Left ventricle myocardium superior (tissue), 1 donor: ENCODE measurements at places on chromosomes 11 and 22.

- peak; percentile 70 for DNase-seq
Observed at GRCh38 chr11:8870411-8871170, 40.4 kb upstream of the AKIP1 start.

GRCh38 chr22:39012533-39013511 is 1.2 kb upstream of the APOBEC3C start:
- no peak for DNase-seq

DNA sequence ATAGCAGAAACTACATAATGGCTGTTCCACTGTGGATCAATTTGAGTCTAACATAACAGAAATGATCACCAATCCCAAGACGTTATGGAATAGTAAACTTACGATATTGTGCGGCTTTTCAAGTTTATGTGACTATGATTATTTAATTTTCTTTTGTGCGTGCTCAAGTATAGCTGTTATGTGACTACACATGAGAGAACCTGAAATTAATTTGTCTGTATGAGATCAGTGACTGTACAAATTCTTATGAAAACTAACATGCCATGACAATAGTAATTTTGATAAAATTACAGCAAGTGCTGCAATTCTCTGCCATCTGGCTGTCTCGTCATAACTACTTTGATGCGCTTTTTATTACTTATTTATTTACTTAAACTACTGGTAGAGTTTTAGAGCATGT is 343.2 kb downstream of the DCDC1 start:
- no peak for DNase-seq

DNA sequence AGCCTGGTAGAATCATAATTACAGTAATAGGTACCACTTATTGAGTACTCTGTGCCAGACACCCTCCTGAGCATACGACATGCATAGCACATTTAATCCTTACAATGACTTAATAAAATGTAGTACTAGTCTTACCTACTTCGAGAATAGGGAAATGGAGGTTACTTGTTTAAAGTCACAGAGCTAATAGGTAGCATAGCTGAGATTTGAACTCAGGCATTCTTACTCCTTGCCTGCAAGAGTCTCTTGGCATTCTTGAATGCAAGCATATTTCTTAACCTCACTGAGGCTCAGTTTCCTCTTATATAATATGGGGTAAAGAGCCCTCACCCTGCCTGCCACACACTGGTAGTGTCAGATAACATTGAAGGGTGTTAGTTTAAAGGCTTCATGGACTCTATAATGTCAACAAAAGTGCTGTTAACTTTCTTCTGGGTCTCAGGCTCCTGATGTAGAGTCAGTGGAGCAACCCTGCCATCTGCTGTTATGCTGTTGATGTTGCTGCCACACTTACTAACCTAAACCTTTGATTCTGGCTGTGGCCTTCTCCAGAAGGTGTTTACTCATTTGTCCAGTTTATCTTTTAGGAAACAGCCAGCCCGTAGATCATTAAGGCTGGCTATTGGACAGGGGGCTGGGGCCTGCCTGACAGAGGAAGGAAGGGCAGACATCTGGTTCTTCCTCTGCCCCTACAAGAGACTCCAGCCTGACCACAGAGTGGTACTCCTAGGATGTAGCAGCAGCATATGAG is 18.9 kb downstream of the LIMK2 start:
- peak; percentile 36 for DNase-seq

GRCh38 chr11:111526501-111526900 is 11.9 kb downstream of the HOATZ start:
- no peak for DNase-seq

- no peak for DNase-seq
Observed at GRCh38 chr22:30894371-30894740, 74.2 kb downstream of the MORC2 start.

DNA sequence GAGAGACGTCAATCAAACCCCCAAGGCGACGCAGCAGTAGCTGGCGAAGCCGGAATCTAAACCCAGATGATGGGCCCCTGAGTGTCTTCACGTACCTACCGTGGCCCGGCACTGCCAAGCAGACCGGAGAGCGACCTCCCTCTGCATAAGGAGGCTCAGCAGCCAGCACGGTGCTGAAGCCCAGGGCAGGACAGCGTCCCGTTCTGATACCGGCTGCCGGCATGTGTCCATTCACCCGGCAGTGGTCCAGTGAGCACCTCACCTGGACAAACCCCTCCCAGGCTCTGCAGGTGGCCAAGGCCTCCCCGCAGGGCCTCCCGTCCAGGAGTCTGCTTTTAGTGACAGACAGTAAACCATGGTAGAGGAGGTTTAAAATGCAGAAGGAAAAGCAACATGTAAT is 142.0 kb downstream of the BRD1 start:
- DNase-seq, result no peak

- no peak for DNase-seq
Observed at GRCh38 chr22:28002181-28002700, 83.2 kb upstream of the PITPNB start.

- no peak for DNase-seq
Observed at GRCh38 chr11:9601037-9601875, 27.8 kb downstream of the WEE1 start.

DNA sequence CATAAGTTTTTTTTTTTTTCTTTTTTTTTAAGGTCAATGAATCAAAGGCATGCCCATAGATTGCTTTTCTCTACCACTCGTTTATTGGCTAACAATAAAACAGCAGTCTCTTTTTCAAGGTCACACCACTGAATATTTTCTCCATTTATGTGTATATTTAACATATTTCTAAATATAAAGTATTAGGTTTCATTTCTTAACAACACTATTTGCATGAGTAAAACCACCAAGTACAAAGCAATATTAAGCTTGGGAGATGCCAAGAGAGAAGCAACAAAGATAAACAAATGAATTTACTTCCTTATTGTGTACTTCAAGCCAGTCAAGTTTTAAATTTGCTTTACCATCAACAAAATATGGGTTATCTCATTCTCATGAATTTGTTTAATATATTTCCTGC is 708.9 kb upstream of the CCDC179 start:
- no peak for DNase-seq

DNA sequence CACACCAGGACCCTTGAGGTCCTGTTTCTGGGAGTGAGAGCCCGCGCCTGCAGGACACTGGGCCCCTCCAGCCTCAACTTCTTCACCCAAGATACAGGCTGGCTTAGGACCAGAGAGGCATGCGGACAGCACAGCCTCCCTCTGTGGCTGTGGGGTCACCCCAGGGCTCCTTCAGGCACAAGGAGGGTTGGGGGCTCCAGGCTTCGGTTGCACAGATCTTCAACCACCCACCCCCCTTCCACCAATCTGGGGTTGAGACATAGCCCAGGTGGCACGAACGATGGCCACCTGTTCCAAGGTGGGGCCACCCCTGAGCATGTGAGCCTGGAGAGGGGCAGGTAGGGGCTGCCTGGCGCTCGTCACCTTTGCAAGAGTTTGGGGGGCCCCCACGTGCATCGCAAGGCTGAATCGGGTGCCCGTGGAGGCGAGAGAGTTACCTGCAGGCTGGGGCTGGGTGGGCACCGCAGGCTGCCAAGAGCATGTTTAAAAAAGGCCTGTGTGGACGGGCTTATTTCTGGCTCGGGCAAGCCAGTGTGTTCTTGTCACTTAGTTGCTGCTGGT is 1.2 kb downstream of the ZDHHC8 start:
- no peak for DNase-seq

GRCh38 chr22:41939981-41940831 is 6.7 kb downstream of the CENPM start:
- DNase-seq, result no peak

DNA sequence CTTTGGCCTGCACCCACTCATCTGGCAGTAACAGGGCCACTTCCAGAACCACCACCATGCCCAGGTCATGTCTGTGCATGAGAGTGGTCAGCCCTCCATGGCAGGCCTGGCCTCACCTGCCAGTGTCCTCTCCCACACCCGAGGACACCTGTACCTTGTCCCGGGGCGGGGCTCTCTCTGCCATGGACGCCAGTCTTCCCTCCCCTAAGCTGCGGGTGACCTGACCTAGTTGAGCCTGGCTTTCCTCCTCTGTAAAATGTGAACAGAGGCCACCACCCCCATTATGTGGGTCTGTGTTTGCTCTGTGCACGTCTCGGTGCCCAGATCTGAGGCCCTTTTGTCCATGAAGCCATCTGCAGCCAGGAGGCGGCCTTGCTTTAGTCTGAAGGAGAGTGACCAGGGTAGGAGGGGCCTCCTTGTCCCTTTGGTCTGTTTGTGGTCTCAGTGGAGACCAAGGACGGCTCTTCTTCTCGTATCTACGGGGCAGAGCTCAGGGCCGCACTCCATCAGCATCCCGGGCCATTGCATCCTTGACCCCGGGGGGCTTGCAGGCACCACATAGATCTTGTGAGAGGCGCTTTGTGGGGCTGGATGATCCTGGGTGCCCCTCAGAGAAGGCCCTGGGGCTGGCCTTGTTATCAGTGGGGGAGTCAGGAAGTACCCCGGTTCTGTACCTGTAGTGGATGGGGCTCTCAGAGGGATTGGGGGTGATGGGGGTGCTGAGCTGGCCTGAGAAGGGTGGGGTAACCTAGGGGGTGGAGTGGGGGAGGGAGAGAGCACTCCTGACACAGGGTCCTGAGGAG is 121.6 kb downstream of the KCNQ1 start:
- DNase-seq, result peak; percentile 15

DNA sequence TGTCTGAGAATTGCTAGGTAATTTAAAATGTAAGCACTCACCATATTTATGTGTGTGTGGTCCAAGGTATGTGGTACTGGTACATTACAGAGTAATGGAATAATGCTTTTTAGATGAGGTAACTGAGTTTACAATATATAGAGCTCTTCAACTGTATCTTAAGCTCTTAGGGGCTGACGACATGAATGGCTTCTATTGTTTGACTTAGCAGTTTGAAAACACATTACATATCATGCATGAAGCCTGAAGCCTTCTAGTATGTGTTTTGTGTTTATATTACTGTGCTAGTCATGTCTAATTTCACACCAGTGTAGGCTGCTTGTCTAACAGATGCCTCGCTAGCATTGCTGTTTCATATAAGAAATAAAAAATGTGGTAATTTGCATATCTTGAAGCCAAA is 37.2 kb downstream of the GAS2 start:
- no peak for DNase-seq

- DNase-seq, result peak; percentile 76
Observed at GRCh38 chr11:130520271-130520671, 71.8 kb downstream of the ADAMTS15 start.

- DNase-seq, result no peak
Observed at GRCh38 chr11:25613451-25613850, 718.5 kb upstream of the ANO3 start.

- DNase-seq, result peak; percentile 9
Observed at GRCh38 chr11:71477641-71478527, 24.9 kb downstream of the NADSYN1 start.

DNA sequence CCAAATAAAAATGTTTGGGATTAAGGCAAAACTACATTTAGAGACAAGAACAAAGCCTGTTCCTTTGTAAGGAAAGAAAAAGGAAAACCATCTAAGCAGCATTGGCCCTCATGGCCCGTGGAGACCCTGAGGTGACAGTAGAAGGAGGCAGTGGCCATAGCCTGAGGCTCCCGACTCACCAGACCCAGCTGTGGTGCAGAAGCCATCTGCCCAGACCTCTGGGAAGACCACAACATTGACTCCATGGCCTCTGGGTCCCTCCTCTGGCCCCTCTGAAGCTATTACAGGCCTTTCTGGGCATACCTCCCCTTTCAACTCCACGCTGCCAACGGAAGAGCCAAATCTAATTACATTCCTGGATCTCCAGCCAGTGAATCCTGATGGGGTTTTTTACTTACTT is 6.4 kb downstream of the PRAME start:
- no peak for DNase-seq

GRCh38 chr11:35138943-35139721 is at the start of gene CD44:
Gene CD44, plus strand, starts transcription at chr11:35139171. Its CDS starts 133 bp downstream, at chr11:35139304.
- peak; percentile 74 for DNase-seq

DNA sequence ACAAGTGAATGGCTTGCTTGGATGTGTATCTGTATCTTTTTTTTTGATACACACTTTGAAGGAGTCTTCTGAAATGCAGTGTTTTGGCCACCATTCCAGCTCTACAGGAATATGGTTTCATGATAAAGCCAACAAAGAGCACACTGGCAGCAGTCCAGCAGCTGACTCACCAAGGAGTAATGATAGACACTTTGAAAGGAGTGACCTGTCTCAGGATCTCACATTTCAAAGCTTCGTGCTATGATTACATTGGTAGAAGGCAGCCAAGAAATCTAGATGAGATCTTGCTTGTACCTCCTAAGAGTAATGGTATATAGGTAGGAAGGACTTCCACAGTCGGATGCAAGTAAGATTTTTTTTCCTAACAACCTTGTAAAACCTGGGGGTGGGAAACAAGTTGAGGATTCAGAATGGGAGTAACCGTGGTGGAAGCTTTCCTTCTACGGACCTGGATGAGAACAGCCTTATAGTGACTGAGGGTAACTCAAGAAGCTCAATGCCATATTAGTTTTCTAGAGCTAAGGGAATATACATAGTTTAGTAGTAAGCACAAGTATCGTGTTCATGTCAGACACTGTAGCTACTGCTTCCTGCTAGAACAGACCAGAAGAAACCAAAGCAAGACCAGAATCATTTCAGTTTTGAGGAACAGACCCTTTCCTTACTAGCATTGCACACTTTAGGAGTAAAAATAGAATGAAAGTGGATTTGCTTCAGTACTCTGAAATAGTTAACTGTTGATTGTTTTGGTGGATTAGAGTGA is 25.0 kb downstream of the MTMR3 start:
- peak; percentile 86 for DNase-seq
